ENCODE measurements at places on chromosomes 11 and 22.

DNA sequence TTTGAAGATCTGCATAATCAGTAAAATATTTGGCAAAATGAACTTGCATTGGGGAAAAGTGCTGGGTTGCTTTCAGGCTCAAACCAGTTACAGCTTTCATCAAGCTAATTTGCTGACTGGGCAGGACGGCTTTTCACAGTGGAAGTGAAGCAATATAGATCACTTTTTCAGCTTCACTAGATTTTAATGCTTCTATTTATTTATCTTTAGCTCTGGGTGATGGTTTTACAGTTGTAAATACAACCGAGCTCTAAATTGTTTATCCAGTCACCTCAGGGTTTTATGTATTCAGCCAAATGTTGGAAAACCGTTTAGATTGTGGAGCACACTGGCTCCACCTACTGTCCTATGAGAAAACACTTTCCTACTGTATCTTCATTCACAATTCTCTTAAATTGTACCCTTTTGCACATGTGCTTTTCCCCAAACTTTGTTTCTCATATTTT lies 58.2 kb downstream of the ACER3 start:
- DNase-seq: no peak

- DNase-seq: no peak
These were observed 5.5 kb downstream of the FOLR3 start for GRCh38 chr11:72141066-72141465.

DNA sequence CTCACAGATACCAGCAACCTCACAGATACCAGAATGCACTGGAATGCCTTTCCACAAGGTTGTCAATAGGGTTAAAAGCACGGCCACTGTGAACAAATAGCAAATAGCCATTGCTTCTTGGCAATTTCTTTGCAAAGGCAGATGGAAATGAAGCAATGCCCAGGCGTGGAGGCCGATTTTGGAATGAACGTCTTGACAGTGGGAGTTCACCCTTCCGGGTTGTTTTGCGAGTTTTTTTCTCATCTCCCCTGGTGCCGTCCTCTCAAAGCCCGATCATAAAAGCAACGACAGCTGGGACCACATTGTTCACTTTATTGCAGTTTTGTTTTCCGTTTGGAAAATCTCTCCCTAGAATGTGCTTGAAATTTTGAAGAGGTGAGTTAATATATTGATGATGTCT lies 38.0 kb upstream of the CD82 start:
- DNase-seq: no peak

- no peak for DNase-seq
These were observed 203.1 kb upstream of the CADM1 start for GRCh38 chr11:115707180-115707905.

DNA sequence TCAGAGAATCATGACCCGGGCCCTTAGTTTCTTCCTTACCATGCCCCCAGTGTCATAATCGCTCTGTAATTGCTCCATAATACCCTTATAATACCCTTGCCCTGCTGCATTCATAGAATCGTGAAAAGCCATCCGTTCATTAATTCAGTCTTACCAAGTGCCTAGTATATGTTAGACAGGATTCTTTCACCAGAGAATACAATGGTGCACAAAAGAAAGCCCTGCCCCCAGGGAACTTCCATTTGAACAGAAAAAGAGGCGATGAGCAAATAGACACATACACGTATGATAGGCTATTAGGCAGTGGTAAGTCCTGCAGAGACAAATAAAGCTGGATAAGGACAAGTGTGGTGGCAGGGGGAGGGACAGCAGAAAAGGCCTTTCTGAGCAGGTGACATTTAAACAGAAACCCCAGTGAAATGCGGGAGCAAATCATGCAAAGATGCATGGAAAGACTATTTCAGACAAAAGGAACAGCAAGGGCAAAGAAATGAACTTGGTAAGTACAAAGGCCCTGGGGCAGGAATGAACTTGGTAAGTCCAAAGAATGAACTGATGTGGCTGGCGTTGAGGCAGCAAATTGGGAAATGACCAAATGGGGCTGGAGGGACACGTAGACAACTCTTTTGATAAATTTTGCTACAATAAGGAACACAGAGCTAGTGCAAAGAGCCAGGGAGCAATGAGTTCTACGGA lies 74.6 kb upstream of the CREB3L1 start:
- no peak for DNase-seq

- DNase-seq: no peak
These were observed 12.1 kb upstream of the PPARA start for GRCh38 chr22:46138058-46138797.

DNA sequence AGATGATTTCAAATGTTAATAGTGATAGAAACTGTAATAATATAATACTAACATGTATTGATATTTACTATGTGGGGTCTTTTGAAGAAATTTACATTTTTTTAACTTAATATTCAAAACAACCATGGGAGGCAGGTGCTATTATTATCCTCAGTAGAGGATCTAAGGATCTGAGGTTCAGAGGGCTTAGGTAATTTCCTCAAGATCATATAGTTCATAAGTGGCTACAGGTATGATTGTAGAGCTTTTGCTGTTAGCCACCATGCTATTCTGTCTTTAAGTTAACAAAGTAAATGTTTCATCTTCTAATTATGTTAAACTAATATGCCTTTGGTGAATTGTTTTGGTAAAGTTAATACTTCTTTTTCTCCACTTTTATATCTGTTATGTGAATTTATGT lies 83.6 kb downstream of the PDE3B start:
- no peak for DNase-seq

- no peak for DNase-seq
These were observed 21.9 kb downstream of the IGHMBP2 start for GRCh38 chr11:68925611-68926010.

DNA sequence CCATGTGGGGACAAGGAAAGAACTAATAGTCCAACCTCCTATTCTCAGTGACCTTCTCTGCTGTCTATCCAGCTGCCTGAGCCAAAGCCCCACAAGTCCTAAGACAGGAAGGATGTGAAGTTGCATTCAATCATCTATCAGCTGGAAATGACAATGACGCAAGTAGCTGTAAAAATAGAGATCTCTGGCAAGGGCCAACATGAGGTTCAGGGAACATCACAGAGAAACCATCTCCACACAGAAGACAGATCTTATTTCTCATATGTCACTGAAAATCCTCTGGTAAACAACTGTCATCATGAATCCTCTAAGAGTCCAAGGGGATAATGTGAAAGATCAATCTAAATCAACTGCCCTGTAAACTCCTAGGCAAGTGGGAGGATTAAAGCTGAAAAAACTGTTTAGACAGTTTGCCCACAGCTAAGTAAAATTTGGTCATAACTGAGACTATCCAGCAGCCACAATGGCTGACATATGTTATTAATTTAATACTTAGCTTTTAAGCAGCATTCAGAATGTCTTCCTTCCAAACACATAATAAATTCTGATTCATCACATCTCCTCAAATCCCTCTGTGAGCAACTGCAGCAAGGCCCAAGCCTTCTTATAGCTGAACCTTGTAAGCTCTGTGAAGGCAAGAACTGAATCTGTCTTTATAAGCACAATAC lies 52.1 kb downstream of the ALG9 start:
- no peak for DNase-seq

DNA sequence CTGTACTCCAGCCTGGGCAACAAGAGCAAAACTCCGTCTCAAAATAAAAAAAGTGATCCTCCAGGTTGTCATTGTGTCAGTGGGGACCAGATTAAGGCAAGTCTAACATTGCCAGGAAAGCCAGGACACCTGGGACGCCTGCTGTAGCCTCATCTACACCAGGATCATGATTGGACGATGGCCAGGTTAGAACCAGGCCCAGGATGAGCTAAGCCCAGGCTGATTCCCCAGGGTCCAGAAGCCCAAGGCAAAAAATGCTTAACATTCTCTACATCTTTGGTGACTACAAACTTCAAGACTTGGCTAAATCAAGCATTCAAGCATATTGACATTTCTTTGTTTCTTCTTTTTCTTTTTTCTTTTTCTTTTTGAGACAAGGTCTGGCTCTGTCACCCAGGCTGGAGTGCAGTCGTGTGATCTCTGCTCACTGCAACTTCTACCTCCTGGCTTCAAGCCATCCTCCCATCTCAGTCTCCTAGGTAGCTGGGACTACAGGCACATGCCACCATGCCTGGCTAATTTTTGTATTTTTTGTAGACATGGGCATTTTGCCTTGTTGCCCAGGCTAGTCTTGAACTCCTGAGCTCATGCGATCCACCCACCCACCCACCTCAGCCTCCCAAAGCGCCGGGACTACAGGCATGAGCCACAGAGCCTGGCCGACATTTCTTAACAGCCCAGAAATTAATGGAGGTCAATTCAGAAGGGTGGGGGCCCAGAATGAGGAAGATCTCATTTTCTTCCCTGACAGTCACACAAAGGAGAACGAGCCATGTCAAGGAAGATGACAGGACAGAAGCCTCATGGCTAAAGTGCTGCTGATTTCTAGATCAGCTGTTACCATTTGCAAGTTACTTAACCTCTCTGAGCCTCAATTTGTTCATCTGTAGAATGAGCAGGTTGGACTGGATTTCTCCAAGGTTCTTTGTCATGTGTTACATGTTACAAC lies 12.5 kb upstream of the PTPRJ start:
- no peak for DNase-seq

DNA sequence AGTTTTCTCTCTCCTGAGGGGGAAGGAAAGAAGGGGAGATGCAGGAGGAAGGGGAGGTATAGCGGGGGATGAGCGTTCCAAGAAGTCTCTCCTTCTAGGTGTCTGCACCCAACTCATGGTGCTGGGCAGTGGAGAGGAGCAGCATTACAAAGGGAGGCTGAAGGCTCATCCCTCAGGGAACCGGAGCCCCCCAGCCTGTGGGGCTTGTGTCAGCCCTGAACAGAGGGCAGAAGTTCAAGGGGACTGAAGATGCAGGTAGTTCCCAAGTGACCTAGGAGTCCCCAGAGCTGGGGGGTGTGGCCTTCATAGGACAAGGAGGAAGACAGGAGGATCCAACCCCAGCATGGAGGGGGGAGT lies 1.8 kb downstream of the C11orf68 start:
- no peak for DNase-seq

DNA sequence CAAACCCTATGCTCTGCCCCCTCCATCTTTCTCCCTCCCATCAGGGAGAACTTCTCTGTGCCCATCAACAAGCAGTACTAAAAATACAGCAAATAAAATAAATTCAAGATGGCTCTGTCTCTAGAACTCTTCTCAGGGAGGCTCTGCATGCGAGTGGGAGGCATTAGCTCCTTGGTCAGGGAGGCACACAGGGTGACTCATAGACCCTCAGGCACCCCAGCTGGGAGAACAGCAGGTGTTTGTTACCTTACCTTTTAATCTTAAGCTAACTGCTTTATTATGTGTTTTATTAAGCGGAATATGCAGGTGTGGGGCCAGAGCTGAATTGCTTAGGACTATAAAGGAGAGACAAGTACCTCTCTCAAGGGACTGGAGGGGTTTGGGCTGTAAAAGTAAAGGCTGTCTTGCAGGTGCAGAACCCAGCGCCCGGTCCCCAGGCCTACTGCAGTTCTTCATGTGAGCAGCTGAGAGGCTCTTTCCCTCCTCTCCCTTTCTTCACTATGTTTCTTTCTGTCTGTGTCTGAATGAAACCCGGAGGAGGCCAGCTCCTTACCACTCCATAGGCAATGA lies 20.8 kb downstream of the CSNK2A3 start:
- no peak for DNase-seq

DNA sequence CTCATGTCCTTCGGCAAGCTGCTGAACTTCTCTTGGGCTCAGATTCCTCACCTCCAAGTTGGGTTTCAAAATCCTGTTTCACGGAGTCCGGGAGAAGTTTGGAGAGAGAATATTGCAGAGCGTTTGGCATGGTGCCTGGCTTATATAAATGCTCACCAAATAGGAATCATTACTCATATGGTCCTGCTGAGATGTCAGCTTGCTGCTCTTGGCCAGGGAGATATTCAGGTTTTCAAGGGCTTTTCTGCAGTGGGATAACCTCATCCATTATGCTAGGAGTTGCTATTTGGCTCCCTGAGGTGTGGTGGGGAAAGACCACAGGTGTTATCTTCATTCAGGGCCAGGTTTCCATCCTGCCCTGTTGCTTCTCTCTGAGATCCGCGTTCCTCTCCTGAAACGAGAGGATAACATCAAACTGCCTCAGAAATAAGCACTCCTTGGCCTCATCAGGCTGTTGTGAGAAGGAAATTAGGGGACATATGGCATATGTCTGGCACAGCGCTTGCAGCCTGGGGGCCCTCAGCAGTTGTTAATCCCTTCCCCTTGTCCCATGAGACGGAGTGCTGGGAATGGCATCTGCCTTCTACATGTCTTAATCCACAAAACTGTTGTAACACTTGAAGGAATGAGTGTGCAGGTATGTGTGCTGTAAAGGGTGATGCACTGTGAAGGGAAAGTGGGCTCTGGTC lies 29.9 kb upstream of the ACER3 start:
- no peak for DNase-seq
